ENCODE measurements at places on chromosomes 7 and 10.

- no peak for DNase-seq
Observed at GRCh38 chr10:96334616-96335526, 23.9 kb downstream of the OPALIN start.

DNA sequence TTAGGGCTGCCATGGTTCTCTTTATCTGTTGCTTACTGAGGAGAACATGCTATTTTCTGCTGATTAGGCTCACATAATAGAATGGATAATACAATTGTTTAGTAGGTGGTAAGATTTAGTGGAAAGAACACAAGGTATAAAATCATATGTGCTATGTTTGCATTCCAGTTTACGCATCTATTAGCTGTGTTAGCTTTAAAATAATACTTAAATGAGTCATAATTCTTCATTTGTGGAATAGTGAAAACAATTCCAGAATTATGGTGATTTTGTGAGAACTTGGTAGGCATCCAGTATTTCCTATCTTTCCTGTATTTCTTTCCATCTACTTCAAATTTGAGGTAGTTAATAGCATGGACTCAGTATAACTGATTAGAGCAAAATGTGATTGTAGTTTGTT, 1585.5 kb upstream of the LRRTM3 start:
- no peak for DNase-seq

GRCh38 chr10:33734393-33735155, 400.1 kb upstream of the NRP1 start:
- no peak for DNase-seq

GRCh38 chr7:12423997-12424745, 20.5 kb upstream of the VWDE start:
- no peak for DNase-seq

DNA sequence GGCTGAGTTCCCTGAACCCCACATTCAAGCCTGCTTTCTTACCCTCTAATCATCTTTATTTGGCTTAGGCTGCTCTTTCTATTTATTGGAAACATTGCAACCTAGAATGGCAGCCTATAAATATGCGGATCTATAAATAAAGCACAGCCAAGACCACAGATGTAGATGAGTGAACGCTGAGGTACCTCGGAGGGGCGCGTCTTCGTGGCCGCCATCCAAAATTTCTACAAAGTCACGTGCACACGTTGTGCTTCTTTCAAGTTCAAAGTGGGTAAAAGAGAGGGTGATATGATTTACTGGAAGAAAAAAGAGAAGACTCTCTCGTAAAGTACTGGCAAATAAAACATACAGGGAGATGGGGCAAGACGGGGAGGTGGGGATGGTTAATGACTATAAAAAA, 132.6 kb upstream of the RSU1 start:
- DNase-seq, result no peak

DNA sequence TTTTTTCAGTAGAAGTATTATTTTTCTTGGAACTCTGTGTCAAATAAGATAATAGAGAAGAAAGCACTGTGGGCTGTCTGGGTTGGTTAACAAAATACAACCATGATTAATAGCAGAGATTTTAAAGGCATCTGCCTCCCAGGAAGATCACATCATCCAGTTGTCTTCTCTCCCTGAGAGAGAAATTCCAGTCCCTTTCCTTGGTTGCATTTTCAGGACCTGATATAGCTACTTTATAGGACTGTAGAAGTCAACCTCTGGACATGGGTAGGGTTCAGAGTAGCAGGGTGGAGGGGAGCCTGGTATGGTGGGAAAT, 309.9 kb upstream of the IGFBP3 start:
- DNase-seq, result no peak

- DNase-seq, result no peak
Observed at GRCh38 chr10:17504547-17505245, 50.3 kb upstream of the ST8SIA6 start.

DNA sequence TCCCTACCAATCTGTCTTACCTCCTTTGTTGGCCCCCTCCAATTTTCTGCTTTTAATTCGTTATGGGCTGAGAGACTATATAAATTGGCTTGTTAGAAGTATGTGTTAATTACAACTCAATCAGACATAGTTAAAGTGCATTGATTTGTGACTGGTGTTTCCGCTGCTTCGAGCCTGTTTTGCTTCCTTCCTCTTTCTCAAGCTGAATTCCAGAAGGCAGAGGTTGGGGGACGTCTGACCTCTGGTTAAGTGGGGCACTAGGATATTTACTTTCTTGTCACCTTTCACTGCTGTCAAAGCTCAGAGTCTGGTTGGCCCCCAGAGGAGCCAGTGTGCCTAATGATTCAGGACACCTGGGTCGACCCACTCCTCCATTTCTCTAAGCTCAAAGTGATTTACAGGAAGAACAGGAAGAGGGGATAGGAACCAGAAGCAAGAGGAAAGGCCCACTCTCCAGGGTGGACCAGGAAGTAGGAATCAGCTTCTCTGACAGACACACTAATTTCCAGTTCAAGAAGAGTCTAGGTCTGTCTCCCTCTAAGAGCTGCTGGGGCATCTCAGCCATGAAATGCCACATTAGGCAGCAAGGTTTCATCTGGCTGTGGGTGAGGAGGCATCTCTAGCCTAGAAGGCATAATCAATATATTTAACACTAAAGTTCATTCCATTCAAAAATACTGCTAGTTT, 397.2 kb upstream of the NPVF start:
- no peak for DNase-seq

GRCh38 chr7:2403718-2404648, 572 bp downstream of the CHST12 start:
- DNase-seq, result no peak

DNA sequence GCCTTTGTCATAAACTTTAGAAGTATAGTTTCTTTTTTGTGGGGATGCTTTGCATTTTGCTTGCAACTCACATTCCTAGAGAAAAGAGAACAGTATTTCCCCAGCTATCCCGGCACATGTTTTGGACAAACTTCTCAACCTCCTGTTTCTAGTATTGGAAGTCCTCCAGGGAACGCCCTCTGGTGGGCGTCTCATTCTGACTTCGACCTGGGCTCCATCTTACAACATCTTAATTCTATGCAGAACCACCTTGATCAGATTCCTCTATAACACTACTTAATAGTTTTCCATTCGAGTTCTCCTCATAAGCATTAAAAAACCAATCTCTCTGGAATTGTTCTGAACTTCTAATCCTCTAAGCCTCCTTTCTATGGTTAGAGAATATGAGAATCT, 139.5 kb upstream of the FZD8 start:
- no peak for DNase-seq

DNA sequence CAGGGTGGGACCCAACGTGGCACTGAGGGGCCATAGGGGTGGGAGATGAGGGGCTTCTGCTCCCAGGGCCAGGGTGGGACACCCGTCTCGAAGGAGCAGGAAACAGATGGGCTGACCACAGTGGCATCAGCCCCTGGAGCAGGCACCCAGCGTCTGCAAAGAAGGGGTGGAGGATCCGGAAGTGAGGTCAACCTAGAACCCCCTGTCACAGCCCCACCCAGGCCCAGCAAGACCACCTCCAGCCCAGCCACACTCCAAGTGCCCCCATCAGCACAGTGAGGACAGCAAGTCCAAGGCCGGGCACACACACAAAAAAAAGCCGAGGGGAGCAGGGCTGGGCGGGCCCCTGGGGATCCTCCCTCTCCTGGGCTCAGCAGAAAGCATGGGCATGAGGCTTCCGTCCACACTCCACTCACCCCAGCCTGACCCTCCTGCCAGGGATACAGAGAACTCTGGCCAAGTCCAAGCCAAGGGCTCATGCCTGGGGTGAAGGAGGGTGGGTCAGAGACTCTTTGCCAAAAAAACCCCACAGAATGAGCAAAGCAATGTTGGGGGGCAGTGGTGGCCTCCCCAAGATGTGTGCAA, 111.0 kb downstream of the FOXL3 start:
- no peak for DNase-seq

DNA sequence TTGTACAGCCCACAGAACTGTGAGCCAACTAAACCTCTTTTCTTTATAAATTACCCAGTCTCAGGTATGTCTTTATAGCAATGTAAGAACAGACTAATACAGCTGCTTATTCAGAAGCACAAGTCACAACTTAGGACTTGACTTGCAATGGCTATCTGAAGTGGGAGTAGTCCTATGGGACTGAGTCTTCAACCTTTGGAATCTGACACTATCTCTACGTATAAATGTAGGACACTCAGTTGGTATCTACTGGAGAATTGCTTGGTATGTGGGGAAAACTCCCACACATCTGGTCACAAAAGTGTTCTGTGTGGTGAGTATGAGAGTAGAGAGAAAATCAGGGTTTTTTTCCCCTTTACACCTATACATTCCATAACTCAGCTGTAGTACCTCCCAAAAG, 12.3 kb upstream of the PANK1 start:
- DNase-seq, result no peak

GRCh38 chr10:67990093-67990492, 85.0 kb downstream of the HERC4 start:
- no peak for DNase-seq

DNA sequence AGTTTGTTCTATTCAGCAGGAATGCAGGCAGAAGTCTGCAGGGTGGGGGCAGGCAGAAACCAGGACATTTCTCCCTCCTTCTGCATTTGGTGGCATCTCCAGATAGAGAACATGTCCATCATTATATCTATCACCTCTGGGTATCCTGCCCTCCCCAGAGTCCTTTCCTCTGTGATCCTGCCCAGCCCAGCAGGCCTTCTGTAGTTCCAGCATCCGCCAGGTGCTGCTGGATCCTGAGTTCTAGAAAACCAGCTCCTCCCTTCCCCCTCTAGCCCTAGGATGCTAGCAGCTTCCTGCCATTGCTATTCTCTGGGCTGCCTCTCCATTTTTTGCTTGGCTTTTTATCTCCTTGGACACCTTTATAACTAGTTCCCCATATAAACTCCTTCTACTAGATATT, 180.3 kb downstream of the KCNMA1 start:
- DNase-seq, result no peak

GRCh38 chr7:28711114-28711513, 247.0 kb downstream of the TRIL start:
- no peak for DNase-seq

GRCh38 chr10:118914629-118915028, 114.9 kb upstream of the NANOS1 start:
- DNase-seq, result no peak

DNA sequence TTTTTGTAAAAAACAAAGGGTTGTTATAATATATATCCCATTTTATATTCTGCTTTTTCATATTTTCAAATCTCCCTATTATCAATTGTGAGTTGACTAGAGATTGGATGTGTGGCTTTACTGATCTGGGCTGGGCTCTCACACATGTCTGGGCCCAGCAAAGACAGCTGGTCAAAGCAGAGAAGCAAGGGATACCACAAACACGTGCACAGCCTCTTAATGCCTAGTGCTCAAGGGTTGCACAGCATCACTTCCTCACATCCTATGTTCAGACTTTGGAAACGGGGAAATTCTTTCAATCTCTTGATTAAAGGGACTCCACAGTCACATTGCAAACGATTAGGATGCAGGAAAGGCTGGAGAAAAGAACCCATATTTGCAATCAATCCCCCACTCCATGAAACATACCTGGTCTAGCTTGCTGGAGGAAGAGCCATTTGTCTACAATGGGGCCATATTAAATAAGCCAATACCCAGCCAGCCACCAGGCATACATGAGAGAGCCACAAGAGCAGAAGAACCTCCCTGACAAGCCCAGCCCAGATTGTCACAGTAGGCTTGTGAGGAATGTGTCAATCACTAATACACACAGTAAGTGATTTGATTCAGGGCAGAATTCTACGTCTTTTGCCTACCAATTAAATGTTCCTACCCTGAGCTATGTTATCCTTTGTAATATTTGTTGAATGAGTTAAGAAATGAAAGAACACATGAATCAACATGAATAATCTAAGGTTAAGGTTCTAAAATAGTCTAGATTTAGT, 431.2 kb downstream of the TNS3 start:
- DNase-seq, result no peak

- DNase-seq, result no peak
Observed at GRCh38 chr10:69353977-69354635, 62.6 kb downstream of the TACR2 start.

DNA sequence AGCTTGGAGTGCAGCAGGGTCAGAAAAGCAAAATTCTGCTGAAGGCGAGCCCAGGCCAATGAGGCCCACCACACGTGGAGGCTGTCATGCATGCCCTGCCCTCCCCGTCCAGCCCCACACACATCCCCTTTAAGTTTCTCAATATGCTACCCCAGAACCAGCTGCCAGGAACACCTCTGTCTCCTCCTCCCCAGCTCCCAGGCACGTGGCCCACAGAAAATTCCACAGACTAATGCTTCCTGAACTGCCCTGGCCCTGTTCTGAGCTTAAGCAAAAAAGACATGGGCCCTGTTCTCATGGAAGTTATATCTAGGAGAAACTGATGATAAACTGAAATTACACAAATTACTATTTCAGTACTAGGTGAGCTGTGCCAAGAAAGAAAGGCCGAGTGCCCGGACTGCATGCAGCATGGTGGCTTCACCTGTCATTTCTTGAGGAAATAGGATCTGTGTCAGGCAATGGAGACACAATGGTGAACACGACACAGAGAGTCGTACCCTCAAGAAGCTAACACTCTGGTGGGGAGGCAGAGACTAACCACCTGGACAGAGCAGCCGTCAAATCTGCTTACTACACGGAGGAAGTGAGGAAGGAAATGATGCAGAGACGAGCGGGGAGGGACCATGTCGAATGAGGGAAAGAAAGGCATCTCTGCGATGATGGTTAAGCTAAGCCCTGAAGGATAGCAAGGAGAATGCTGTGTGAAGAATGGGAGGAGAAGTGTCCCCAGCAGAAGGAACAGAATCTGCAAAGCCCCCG, 44.5 kb downstream of the PODXL start:
- no peak for DNase-seq

DNA sequence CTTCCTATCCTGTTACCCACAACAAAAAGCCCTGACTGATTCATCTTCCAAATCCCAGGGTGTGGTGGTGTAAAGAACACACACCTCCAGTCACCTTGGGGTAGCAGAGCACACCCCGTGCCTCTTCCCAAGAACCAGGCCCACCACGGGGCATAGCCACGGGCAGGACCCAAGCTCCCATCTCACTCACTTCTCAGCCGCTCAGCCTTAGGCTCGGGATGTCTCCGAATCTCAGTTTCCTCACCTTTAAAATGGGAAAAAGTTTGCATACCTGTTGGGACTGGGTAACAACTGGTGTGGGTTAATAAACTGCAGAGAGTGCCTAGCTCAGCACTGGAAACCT, 139.0 kb downstream of the FGFR2 start:
- no peak for DNase-seq

- no peak for DNase-seq
Observed at GRCh38 chr10:11601670-11602069, 9.8 kb downstream of the USP6NL start.

- DNase-seq, result no peak
Observed at GRCh38 chr7:91066627-91067026, 197.6 kb upstream of the FZD1 start.

GRCh38 chr10:124205432-124205831, 112.0 kb upstream of the CHST15 start:
- DNase-seq, result no peak

Measured in NCI-H2107 (cell line).